ENCODE measurements at places on chromosomes 16 and 17. TPM values are rescaled to one million over a fixed set of nuclear protein-coding genes. Genes with fewer than 3 reads are reported as not detected.
A peak's percentile ranks its signal among the peaks of the same experiment; 100 is the strongest.

GRCh38 chr17:57535249-57535966 is 209.7 kb downstream of the CCDC182 start:
- no peak for DNase-seq

GRCh38 chr17:79495665-79496064 is 115.2 kb downstream of the RBFOX3 start:
- DNase-seq, result no peak

- no peak for DNase-seq
These were observed 4.1 kb upstream of the SLC13A2 start for GRCh38 chr17:28469376-28469775.

The CCDC40 gene
- not detected for total RNA-seq

The KRTAP1-5 gene
- not detected for total RNA-seq

DNA sequence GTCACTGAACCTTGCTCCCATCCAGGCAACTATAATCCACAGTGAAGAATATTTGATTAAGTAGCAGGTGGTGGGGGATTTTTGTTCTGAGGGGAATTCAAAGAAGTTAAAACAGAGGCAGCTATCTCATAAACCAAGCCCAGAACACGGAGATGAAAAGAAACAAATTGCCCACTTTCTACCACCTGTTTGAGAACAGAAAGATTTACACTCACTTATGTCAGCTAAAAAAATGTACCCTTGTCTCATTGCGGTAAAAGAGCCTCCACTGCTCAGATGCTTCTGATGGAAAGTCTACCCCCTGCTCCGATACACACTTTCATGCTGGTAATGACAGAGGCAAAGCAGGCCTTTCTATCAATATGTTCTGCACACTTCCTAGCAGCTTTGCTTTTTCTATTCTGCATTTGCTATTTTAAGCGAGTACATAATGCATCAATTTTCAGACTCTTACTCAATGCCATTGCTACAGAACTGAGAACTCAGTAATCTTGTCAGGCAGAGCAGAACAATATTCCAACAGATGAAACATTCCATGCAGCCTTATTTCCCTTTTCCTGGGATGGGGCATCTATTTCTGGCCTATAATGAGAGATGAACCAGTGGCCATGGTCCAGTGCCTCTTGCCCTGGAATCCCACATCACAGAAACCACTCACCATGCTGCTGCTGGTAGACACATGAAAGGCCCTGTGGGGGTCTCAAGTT is 29.0 kb downstream of the CDK5R1 start:
- no peak for DNase-seq

- DNase-seq, result peak; percentile 92
These were observed 27.3 kb downstream of the GRIN2C start for GRCh38 chr17:74832421-74832820.

GRCh38 chr17:71085238-71086033 is 916.1 kb downstream of the KCNJ2 start:
- DNase-seq, result peak; percentile 58

The MYO15A gene
- 1.4 TPM for total RNA-seq

Measured in OCI-LY7 (cell line).